NCI-H510A treated with DMSO at 0.1 percent for 48 hours (cell line): ENCODE measurements at places on chromosomes 4 and X.

DNA sequence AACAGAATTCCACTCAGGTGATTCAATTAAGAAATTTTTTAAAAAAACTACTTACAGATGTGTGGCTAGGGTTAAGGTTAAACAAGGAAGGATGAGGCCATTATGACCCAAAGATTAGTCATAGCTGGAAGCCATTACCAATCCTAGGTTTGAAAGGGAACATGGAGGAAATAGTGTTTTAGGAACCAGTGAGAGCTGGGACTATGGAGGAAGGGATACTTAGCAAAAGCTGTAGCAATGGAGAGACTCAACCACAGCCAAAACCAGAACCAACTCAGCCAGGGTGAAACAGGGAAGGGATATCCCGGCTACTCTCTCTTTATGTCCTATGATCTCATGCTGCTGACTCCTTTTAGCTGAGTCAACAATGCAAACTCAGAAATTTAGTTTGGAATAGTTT lies 148.6 kb upstream of the CNKSR2 start:
- DNase-seq, result no peak

DNA sequence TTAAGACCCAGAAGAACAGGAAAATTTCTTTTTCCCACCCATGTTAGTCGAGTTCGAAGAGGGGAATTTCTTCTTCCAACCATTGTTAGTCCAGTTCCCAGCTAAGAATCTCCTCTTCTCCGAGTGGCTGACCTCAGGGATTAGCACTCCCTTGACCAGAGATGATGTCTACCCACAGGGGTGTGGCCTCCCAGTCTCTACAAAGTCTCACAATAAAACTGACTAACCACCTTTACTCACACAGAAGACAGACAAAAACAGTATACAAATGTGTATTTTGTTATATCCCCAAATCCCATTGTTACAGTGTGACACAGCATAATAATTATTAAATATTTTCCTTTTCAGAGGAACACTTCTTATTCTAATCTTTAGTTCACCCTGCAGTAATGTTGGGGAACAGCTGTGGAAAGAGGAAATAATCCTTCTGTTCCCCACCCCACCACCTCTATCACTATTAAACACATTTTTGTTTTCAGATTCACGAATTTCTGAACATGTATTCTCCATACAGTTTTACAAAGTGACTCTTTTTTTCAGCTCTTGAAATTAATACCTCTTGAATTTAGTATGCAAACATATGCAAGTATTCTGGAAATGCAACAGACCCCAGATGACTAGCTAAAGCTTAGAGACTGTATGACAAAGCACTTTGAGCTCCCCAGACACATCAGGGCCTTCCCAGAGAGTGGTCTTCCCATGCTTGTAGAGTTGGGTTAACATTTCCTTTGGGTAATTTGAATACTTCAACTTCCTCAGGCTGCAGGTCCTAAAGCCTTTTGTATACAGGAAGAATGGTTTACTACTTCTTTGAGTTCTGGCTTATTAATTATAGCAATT lies 62.5 kb upstream of the NFKB1 start:
- DNase-seq, result no peak

DNA sequence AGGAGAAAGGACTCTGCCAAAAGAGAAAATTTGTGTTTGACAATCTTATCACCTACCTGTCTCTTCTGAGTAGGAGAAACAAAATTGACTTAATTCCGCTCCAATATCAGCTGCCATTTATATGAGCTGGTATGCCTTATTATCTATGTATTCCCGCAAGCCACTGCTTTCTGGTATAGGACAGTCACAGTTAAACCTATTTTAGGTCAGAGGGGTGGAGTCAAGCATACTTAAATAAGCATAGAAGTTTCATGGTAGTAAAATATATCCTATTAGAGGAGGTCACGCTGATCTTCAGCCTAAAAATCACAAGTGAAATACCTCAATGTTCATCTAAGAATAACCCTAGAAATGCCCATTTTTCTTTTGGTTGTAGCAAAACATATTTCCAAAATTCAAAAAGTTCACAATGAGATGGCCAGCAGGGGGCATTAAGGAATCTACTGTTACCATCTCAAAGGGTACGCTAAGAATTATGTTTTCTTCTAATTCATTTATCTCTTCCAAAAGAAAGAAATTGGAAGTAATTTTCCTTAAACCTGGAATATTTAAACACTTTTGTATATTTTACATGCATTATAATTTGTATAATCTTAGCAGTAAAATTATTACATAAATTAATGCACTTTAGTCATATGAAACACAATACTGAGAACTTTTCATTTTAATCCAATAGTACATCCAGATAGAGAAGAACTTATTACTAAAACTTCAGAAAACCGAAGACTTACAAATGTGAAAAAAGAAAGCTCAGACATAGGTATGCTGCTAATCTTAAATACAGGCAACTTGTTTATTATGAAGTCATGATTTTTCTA lies 10.5 kb downstream of the PPAT start:
- DNase-seq, result peak; percentile 25

- no peak for DNase-seq
Measured at GRCh38 chr4:135015771-135016170, 814.2 kb upstream of the PABPC4L start.

GRCh38 chr4:149017002-149017734 lies 575.0 kb upstream of the NR3C2 start:
- no peak for DNase-seq

GRCh38 chr4:42398871-42399331 lies 1.6 kb downstream of the SHISA3 start:
- no peak for DNase-seq

GRCh38 chrX:43822014-43822413 lies 60.2 kb downstream of the MAOB start:
- DNase-seq, result no peak

GRCh38 chrX:104284507-104284906 lies 29.8 kb upstream of the ESX1 start:
- DNase-seq, result no peak

DNA sequence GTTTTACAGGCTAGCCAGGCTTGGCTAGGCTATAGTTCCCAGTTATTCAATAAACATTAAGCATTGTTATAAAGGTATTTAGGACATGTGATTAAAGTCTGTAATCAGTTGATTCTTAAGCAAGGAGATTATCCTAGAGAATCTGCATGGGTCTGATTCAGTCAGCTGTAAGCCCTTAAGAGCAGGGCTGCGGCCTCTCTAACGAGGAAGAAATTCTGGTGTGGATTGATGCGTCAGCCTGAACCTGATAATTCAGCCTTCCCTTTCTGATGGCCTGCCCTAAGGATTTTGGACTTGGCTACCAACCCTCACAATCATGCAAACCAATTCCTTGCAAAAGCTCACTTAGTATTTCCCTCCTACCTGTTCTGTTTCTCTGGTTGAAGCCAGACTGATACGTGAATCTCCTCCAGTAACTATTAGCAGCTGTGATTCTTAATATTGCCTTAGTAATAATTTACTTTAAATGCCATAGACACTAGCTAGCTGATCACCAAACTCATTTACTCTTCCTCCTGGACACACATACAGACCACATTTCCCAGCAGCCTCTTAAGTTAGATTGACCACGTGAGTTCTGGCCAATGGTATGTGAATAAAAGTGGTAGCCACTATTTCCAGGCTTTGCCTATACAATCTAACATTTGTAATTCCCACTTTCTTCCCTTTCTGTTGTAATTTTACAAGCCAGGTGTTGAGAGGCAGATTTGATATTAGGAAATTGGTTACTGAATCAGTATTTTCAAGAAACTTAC lies 678.0 kb upstream of the INTU start:
- no peak for DNase-seq

GRCh38 chrX:110286106-110286505 lies 31.8 kb downstream of the AMMECR1 start:
- DNase-seq, result no peak

GRCh38 chrX:148530464-148531077 lies 30.2 kb downstream of the AFF2 start:
- no peak for DNase-seq

GRCh38 chrX:47628982-47629381 lies 748 bp downstream of the CFP start:
- DNase-seq, result no peak

DNA sequence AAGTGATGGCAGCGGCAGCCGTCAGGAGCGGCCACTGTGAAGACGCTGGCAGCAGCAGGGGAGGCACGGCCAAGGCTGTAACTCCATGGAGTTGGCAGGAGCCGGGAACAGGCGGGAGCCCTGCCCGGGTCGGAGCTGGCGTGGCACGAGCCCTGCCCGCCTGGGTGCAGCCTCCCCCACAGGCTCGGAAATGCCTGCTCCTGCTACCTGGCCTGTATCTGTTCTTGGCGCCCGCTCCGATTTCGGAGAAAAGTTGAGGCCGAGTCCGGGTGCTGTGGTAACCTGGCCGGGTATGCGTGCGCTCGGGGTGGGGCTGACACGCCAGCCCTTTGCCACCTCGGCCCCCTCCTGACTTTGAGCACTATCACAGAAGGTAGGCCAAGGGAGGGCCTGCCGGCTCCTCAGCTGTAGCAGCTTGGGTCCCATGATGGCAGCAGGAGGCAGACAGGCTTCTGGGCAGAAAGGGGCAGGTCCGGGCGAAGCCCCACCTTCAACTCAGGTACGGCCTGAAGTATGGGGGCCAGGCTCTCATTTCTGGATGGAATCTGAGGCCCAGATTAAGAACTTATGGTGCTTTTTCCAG lies 51.2 kb upstream of the SHISA3 start:
- no peak for DNase-seq

- DNase-seq, result peak; percentile 77
Measured at GRCh38 chrX:110012818-110013485, 10.0 kb downstream of the TMEM164 start.

DNA sequence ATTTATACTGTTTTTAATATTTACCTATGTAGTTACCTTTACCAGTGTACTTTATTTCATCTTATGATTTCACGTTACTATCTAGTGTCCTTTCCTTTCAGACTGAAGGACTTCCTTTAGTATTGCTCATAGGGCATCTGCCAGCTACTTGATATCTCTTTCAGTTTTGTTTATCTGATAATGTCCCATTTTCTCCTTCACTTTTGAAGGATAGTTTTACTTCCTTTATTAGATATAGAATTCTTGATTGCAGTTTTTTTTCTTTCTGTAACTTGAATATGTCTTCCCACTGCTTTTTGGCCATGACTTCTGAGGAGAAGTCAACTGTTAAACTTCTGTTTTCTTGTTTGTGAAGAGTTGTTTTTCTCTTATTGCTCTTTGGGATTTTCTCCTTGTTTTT lies 69.4 kb upstream of the MAGED1 start:
- DNase-seq, result no peak

- no peak for DNase-seq
Measured at GRCh38 chrX:19864736-19865135, 22.7 kb downstream of the SH3KBP1 start.

GRCh38 chr4:17030543-17030942 lies 132.1 kb upstream of the LDB2 start:
- no peak for DNase-seq

GRCh38 chr4:147836807-147837206 lies 104.9 kb downstream of the ARHGAP10 start:
- DNase-seq, result no peak

- no peak for DNase-seq
Measured at GRCh38 chr4:129839687-129840086, 743.7 kb downstream of the C4orf33 start.

GRCh38 chr4:41600243-41600912 lies 62.4 kb downstream of the LIMCH1 start:
- no peak for DNase-seq

DNA sequence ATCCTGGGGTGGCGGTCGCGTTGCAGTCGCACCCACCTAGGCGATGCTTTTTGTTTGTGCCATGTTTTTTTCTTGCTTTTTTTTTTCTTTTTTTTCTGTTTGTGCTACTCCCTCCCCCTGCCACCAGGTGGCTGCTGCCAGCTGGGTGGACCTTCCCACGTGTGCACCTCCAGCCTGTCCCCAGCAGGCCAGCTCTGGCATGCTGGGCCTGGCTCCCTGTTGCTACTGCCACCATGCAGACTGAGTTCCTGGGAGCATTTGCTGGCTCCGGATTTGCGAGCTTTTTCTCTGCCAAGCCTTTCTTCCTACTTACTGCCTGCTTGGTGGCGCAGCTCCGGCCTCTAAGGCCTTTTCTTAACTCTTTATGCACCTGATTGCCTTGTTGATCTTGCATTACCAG lies 161.2 kb upstream of the WDFY3 start:
- DNase-seq, result no peak

- DNase-seq, result no peak
Measured at GRCh38 chr4:151709071-151709470, 51.7 kb downstream of the GATB start.

DNA sequence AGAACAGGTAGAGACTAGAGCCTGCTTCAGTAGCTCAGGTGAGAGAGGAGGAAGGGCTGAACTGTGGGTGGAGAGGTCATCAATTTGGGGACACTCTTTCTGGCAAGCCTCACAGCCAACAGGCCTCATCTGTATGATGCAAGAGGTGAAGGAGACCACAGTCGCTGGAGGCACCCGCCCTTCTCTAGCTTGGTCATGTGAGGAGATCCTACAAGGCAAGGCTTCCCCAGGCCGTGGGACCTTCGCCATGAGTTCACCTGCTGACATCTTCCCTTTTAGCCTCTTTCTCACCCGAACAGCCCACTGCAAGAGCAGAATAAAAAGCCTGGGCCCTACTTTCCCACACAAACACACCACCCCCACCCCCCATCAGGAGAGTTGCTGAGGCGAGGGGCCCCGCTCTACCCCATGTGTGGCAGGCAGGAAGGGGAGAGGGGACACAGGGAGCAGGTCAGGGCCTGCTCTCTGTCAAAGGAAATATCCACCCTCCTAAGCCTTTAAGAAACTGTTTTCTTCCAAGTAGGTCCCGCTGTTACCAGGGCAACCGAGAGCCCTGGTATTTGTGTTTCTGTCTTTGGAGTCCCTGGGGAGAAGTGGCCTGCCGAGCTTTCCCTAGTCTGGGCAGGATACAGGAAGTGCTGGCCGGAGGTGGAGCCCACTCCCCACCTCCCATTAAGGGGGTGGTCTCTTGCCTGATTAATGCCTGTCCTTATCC lies 8.1 kb downstream of the RTL5 start:
- DNase-seq, result no peak

DNA sequence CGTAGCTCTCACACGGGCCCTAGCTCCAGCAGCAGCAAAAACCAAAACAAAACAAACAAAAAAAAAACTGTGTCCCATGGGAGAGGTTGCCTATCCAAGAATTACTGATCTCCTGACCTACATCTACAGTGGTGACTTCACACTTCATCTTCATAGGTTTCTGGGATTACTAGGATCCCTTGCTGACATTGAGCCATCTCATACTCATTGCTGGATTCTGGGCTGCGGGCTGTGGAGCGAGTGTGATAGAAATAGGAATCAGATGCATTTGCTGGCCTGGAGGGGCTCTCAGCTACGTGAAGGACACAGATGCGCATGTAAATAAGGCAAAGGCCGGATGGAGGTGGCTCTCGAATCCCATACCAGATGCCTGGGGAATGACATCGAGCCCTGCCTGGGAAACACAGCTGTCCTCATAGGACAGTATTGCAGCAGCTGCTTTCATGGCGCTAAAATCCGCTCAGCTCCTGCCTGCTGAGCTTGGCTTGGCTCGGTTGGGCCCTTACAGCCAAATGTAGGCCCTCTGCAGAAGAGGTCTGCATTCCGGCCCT lies 41.7 kb downstream of the CNGA2 start:
- no peak for DNase-seq

DNA sequence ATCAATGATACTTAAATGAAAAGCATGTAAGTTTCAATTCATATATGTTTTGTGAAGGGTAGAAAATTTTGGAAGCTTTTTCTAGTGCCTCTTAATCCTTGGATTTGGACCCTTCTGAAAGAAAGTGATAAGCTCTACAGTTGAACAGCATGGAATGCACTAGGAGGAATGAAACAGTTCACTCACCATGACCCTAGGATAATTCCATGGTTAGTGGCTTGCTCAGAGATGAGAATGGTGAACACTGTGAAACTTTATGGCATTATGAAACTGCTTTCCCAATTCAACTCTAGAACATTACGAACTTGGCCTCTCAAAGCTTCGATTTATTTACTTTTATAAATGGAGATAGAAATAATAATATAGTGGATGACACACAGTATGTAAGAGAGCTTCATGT lies 88.9 kb upstream of the FAT4 start:
- no peak for DNase-seq
